ENCODE measurements at places on chromosomes 5 and 9.

DNA sequence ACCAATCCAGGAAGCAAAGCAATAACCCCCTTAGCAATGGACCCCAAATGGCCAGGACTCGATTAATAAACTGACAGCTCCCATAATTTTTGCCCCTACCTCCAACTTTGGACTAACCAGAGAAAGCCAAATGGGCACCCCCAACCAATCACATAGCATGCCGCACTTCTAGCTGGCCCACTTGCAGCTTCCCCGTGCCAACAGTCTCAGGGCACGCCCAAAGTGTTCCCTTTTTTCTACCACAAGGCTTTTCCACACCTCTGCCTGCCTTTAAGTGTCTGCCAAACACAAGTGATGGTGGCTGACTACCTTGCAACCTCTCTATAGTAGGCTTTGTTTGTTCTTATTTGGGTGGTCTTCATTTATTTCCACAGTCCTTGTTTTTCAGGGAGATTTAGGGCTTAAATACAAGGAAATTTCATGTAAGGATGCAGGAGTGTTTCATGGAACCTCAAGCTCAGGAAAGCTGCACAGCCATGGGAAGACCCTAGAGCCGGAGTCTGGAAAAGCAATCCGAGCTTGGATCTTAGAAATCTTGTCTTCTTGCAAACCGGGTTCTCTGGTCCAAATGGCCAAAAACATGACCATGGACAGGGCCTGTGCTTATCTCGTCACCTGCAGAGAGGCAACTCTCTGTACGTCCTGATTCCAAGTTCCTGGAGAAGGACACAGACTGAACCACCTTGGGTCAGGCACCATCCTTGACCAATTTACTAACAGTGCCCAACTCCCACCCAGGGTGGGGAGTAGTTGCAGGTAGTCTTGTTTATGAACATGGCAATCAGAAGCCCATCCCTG, 89.2 kb downstream of the THBS4 start:
- DNase-seq: no peak

- DNase-seq: no peak
These were observed 59.7 kb downstream of the MFAP3 start for GRCh38 chr5:154098465-154098864.

DNA sequence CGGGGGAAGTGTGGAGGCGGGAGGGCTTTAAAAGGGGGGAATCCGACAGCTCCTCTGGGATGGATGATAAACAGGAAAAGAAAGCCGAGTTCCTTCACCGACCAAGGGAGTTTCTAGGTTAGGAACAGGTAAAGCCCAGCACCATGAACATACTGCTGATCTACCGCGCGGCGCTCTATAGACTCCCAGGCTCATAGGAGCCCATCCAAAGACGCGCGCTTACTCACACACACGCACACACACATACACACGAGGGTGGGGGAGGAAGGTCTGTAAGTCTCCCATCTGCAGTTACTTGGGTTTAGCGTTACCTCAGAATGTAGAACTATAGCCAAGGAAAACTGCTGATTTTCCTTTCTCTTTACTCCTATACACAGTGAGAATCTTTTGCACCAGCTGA, 2.6 kb upstream of the GABRB2 start:
- DNase-seq: no peak

GRCh38 chr9:128792978-128793686, 6.1 kb downstream of the TBC1D13 start:
- DNase-seq: no peak

DNA sequence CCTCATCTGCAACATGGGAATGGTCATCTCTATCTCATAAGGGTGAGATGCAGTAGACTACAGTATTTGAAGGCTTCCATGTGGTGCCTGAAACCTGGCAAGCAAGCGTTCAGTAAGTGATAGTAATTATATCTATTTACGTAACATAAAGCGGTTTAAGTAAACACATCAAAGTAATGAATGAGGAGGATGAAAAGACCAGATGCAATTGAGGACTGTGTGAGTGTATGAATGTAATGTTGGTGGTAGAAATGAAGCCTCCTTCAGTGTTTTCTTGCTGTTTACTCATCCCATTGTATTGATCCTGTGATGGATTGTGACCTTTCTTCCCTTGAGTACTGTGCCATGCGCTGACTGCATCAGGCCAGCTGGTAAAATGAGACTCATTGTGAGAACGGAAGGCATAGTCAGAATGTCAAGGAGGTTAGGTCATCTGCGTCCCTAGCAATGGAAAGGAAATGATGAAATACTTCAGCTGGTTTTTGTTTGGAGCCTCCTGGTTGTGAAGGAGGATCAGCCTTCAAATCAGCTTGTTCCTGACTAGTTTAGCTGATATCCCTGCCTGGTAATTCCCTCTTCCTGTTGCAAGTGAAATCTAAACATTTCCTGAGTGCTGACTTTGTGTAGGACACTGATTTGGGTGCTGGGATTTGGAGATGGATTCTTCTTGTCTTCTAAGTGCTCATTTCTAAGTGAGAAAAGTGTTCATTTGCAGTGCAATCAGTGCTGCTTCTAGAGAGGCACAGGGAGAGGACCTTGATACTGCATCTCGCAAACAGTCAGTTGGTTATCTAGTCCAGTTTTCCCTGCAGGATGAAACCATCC, 35.6 kb downstream of the TNFSF8 start:
- no peak for DNase-seq

- no peak for DNase-seq
These were observed 18.4 kb upstream of the TTC1 start for GRCh38 chr5:159990506-159990905.

GRCh38 chr9:29806937-29807618, 2233.8 kb upstream of the C9orf72 start:
- no peak for DNase-seq

- no peak for DNase-seq
These were observed 76.4 kb upstream of the TARS1 start for GRCh38 chr5:33364406-33364805.

GRCh38 chr9:76542360-76542759, 83.4 kb downstream of the GCNT1 start:
- no peak for DNase-seq

DNA sequence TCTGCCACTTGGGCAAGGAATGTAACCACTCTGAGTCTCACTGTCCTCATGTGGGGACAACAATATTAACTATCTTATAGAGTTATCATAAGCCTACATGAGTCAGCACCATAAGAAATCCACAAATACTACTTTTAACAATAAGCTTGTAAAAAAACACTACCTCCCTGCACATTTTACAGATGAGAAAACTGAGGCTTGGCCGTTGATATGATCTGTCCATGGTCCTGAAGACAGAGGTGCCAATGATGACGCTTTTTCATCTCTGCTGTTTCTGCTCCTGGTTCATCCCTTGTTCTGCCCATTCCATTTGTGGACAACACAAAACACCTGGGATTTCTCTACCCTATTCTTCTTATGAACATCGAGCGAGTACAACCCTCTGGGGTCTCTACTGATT, 23.4 kb upstream of the STRBP start:
- no peak for DNase-seq

DNA sequence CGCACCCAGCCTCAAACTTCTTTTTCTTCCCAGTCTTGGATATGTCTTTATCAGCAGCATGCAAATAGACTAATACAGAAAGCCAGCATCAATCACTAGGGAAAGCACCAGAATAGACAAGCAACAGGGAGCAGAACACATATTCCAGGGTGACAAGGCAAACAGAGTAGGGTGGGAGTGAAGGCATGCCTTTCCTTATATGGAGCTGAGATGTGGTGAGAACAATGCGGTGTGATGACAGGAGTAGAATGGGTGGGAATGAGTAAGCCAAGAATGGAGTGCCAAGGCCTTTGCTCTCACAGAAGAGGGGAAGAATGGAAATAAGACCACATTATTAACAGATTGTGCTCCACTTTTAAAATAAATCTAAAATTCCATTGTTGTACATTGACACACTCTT, 115.6 kb downstream of the CETN3 start:
- DNase-seq: no peak
